SK-MEL-5 (cell line): ENCODE measurements at places on chromosomes 2 and 18.

- peak; percentile 15 for DNase-seq
Observed at GRCh38 chr2:145931781-145932395, 1412.0 kb upstream of the ZEB2 start.

DNA sequence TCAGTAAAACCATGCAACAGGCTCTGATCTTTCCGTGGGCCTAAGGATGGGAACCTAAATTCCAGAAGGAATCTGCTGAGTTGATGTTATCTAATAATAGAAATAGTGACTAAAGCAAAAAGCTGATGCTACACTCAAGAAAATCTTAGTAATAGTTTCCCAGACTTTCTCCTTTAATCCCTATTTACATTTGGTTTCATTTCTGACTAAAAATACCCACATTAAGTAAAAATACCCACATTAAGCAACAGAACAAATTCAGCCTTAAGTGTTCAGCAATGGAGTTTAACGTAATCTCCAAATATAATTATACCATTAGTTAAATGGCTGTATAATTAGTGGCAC, 50.3 kb downstream of the CCBE1 start:
- no peak for DNase-seq

DNA sequence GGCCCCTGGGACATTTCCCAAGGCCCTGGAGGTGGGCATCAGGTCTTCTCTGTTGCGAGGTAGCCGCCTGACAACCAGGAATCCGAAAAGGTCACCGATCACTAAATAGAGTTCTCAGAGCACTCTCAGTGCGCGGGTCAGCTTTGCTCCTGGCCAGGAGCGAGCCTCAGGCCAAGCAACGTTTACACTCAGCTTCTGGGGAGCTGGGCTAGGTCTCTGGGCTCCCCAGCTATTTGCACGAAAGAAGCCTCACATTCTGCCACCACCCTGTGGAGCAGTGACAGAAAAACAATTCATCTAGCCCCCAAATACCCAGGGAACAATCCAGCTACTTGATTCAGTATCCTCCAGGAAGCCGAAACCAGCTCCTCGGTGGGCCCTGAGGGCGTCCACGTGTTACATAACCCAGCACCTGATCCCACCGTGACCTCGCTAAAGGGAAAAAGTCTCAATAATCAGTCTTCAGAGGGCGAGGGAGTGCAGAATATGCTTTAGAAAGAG, 3.3 kb downstream of the SH3BP4 start:
- peak; percentile 93 for DNase-seq

- no peak for DNase-seq
Observed at GRCh38 chr2:108986916-108987510, 2.0 kb downstream of the EDAR start.

GRCh38 chr2:138249207-138249606, 252.4 kb upstream of the SPOPL start:
- DNase-seq = no peak

DNA sequence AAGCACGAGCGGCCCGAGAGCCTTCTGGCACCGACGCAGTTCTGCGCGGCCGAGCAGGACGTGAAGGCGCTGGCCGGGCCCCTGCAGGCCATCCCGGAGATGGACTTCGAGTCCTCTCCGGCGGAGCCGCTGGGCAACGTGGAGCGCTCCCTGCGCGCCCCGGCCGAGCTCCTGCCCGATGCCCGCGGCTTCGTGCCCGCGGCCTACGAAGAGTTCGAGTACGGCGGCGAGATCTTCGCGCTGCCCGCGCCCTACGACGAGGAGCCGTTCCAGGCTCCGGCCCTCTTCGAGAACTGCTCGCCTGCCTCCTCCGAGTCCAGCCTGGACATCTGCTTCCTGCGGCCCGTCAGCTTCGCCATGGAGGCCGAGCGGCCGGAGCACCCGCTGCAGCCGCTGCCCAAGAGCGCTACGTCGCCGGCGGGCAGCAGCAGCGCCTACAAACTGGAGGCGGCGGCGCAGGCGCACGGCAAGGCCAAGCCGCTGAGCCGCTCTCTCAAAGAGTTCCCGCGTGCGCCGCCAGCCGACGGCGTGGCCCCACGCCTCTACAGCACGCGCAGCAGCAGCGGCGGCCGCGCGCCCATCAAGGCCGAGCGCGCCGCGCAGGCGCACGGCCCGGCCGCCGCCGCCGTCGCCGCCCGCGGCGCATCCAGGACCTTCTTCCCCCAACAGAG, 70.4 kb downstream of the ARHGEF33 start:
- DNase-seq = no peak

GRCh38 chr2:43050866-43051265, 175.5 kb downstream of the ZFP36L2 start:
- DNase-seq = no peak

GRCh38 chr2:217407362-217407761, 547.5 kb upstream of the TNP1 start:
- DNase-seq = no peak

DNA sequence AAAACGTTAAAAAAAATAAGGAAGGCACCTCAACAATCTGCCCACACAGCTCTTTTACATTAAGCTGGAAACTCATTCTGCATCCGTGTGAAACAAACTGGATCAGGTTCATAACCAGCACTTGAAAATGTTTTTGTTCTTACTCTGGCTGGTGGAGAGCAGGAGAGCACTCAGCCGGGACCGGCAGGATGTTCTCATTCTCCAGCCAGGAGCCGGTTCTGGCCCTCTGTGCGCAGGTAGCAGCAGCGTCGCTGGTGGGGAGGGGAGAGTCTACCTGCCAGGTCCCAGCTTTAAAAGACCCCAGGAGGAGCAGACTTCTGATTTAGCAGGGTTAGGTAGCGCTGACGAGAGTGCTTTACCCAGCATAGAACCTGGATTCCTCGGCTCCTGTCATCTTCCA, 834.9 kb upstream of the SALL3 start:
- DNase-seq = no peak
